Testis (tissue), 5 donors: ENCODE measurements at places on chromosomes 4 and X. TPM values are rescaled to one million over a fixed set of nuclear protein-coding genes. Genes with fewer than 3 reads are reported as not detected.

CCNQ gene
- polyA plus RNA-seq, result 19.6 TPM

AMBN gene
- 0.21 TPM for polyA plus RNA-seq

CFP gene
- 4.4 TPM for polyA plus RNA-seq

STOX2 gene
- polyA plus RNA-seq, result 5.8 TPM

SLC9B1 gene
- 108 TPM for polyA plus RNA-seq

TIMP1 gene
- 708 TPM for polyA plus RNA-seq

PI4K2B gene
- polyA plus RNA-seq, result 11.5 TPM

GRCh38 chr4:93814141-93814540 lies 14.4 kb upstream of the ATOH1 start:
- no peak for DNase-seq

DNA sequence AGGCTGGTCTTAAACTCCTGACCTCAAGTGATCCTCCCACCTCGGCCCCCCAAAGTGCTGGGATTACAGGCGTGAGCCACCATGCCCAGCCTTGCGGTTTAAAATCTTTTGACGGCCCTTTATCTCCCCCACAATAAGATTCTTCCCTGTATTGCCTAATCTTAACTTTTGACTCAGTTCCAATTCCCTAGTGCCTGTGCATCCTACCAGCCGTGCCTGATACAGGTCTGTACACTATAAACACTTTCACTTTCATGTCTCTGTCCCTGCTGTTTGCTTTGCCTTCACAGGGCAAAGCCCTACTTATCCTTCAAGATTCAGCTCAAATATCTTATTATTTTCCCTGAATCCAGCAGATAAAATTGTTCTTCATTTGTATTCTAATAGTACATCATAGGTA lies 74.6 kb downstream of the WDR44 start:
- DNase-seq, result no peak

DNA sequence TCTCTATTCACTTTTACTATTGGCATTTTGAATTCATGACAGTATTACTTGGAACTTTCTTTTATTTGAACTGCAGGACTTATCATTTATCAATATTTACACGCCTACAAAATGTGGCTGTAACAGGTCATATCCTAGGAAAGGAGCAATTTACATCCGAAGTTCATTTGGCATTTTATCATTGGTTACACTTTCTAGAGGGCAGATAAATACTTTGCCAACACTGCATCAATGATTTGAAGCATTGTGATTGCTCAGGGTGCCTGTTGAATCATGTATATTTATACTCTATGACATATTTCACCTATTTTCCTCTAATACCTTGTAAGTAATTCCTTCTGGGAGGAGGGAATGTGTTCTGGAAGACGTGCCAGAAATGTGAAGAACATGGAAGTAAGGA lies 136.7 kb downstream of the MID1IP1 start:
- no peak for DNase-seq

- DNase-seq, result no peak
These were observed 88.7 kb upstream of the TTC29 start for GRCh38 chr4:147034372-147034771.

DNA sequence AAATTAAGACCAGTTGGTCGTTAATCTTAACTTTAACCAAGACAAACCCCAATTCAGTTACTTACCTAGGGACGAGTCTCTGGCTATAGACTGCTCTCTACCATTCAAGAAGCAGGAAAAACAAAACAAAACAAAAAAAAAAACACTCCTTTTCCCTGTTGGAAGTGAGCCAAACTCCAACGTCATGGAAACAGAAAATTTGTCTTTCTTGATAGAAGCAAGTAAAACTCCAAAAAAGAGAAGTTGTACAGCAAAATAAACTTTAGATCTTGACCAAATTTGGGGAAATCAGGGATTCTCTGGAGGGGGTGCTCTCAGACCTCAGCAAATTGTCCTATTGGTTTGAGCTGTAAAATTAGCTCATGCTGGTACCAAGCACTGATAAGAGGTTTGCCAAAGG lies 3.7 kb downstream of the CNGA1 start:
- DNase-seq, result no peak

- no peak for DNase-seq
These were observed 101.3 kb upstream of the VAMP7 start for GRCh38 chrX:155779831-155780230.

GRCh38 chr4:6778435-6778834 lies 4.1 kb upstream of the KIAA0232 start:
- no peak for DNase-seq

DNA sequence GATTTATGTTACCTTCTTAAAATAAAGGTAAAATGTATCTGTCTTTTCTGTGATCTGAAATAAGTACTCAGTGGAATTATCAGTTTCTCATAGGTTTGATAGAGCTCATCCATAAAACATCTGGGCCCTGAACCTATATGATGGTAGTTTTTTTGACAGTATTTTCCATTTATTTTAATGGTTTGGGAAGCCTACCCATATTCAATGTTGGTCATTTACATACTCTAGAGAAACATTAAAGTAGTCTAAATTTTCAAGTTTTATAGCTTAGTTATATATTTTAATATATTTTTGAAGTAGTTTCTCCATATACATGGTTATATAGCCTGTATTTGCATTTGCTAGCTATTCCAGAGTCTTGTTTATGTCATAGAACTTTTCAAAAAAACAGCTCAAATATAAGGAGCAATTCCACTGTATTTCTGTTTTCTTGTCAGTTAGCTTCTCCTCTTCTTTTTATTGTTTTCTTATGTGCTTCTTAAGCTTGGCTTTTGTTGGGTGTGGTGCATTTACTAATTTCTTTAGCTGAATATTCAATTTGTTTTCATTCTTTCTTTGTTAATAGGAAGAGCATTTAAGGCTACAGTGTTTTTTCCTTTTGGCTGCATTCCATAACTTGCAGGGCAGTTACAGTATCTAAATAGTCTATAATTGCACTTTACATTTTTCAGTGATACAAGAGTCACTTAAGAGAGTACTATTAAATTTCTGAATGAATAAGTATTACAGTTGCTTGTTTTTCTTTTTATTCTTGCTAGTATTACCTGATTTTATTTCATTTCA lies 181.4 kb downstream of the DKK2 start:
- no peak for DNase-seq

DNA sequence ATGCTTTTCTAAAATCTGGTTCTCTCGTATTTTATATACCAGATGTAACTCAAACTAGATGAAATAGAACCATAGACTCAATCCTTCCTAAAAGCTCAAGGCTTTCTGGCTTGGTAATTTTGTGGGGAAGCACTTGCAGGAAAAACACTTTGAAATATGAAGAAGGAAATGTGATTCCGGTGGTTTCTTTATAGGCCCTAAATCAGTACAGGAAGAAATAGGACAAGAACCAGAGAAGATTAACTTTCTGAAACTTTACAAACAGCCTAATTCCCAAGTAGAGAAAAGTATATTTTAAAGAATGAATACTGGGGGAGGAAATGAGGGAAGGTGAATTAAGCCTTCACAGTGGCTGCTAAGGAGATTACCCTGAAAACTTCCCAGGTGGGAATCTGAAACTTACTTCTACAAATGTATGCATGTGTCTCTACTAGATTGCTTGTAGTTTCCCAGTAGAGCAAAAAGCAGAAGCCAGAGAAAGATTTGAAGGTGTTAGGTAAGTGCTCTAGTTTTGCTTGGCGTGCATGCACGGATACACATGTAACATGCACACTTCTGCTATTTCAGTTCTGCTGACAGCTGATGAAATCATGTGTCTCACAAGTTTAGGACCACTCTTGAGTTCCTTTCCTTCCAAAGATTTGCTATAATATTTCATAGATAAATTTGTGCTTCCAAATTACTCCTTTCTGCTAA lies 92.1 kb downstream of the AFF1 start:
- no peak for DNase-seq

DNA sequence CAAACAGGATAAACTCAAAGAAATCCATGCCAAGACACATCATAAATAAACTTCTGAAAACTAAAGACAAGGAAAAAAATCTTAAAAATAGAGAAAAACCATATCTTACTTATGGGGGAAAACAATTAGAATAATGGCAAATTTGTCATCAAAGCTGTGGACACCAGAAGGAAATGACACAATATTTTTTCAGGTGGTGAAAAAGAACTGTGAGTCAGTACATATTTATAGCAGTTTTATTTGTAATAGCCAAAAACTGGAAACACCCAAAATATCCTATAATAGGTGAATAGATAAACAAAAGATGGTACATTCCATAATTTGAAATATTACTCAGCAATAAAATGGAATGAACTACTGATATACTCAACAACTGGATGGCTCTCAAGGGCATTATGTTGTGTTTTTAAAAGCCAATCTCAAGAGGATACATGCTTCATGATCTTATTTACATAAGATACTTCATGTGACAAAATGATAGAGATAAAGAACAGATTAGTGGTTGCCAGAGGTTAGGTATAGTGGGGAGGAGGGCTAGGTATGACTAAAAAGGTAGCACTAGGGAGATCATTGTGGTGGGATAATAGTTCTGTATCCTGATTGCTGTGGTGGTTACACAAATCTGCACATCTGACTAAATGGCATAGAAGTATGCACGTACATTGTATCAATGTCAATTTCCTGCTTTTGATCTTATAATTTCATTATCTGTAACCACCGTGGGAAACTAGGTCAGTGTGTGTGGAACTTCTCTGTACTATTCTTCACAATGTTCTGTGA lies 191.9 kb downstream of the PPP1R2C start:
- DNase-seq, result no peak

- no peak for DNase-seq
These were observed 115.7 kb upstream of the PJA1 start for GRCh38 chrX:69280933-69281332.

- DNase-seq, result no peak
These were observed 81.9 kb downstream of the HMGB2 start for GRCh38 chr4:173252024-173252935.

DNA sequence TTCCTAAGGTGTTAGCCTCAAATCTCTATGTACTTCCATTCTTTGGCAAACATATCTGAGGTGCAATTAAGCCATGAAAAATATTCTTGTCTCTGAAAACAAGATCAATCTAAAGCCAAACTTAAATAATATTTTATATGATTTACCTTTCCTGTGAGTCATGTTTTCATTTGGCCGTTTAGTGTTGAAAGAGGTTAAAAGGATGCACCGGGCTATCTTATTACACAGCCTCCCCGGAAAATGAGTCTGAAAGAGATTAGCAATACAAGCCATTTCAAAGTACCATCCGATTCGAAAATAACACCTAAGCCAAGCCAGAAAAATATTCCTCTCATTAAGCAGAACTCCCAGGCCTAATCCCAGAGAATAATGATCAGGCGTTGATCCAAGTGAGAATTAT lies 161.5 kb upstream of the EPHA5 start:
- no peak for DNase-seq

- DNase-seq, result no peak
These were observed 536.3 kb downstream of the IQCM start for GRCh38 chr4:149279331-149279730.
